ENCODE measurements at places on chromosomes 7 and 10.

DNA sequence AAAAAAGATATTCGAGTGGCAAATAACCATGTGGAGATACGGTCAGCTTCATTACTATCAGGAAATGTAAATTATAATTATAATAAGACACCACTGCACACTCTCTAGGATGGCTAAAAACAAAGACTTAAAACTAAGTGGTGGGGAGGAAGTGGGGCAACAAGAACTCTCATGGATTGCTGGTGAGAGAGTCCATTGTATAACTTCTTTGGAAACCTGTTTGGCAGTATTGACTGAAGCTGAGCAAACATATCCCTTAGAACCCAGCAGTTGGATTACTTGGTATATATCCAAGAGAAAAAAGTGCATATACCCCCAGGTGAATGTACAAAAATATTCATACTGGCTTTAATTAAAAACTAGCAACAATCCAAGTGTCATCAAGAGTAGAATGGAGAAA, 133.7 kb upstream of the CTBP2 start:
- no peak for DNase-seq

DNA sequence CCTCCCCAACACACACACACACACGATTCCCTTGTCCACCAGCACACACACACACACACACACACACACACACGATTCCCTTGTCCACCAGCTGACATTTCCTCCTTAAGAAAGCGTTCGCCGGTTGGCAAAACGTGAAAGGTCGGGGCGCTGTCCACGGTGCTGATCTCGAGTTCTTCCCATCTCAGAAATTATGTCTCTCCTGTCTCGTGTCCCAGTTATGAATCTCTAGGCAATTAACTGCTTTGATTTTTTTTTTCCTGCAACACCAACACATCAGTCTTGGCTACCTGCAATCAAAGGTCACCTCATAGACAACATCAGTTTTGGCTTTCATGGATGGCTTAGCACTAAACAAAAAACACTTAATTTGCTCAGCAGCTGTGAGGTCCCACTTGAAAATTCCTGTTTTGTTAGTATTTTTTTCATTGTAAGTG, 1.9 kb downstream of the INA start:
- no peak for DNase-seq

DNA sequence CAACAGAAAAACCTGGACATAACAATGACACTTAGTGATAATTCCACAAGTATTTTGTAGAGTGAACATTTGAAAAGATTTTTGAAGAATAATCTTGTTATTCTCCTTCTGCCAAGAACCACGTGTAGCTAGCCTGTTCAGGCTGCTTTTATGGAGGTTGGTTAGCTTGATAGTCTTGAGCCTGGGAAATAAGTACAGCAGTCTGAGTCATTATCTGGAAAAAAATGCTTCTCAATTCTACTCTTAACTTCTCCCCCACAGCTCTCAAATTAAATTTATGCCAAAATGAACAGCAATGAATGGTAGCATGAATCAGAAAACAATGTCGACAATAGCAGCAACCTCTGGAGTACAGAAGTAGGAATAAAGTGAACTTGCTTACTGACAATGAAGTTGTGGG, 63.2 kb downstream of the GPR37 start:
- no peak for DNase-seq

DNA sequence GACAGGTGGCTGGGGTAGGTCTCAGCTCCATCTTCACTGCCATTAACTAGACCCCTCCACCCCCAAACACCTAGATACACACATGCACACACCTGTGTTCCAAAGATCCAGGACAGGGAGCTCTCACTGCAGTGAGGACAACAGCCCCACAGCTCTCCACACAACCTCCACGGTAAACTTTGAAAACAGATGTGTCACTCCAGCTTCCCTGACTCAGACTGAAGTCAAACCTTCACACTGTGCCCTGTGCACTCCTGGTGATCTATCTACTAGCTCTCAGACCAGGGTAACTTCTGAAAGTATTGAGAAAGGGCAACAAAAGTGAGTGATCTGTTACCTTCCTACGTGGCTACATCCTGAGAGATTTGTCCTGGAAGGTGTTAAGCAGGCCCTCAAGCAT, 519.8 kb downstream of the XPNPEP1 start:
- DNase-seq = no peak

DNA sequence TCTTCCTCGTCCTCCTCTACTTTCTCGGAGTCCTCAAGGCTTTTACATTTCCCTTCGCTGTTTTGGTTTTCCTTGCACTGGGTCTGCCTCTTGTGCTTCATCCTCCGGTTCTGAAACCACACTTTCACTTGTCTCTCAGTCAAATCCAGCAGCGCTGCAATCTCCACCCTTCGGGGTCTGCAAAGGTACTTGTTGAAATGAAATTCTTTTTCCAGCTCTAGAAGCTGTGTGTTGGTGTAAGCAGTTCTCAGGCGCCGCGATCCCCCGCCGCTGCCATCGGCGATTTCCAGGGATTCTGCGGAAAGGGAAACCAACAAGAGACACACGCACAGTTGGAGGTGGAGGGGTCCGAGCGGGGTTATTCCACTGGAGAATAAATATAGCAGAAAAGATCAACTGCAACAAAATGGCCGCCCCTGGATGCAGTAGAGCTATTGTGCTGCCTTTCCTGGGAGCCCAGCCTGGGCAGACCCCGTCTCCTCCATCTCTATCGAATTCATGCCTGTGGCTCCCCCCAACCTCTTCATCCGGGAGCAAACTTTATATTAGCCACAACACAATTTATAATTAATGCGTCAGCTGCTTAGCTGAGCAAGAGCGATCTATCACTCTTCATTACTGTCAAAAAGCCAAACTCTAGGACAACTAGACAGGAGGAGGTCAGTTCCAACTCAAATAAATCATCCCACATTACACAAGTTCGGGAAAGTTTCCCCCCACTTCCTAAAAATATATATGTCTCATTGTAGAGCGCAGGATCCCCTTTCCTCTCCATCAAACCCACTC, 1.1 kb downstream of the HOXA2 start:
- no peak for DNase-seq

DNA sequence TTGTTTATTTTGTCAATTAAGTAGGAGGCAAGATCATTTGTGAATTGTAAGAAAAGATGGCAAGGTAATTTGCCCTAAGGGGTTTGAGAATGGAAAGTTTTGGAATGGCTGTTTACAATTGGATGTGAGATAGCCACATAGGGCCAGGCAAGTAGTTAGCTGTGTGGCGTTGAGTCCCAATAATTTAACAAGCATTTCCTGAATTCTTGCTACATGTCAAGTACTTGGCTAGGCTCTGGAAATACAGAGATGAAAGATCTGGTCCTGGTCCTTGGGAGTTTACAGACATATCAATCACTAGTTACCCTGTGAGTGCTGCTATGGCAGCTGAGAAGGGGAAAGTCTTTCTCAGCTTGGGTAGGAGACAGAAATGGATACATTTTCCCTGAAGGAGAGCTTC, 401.6 kb downstream of the SUGCT start:
- DNase-seq = no peak
